ENCODE measurements at places on chromosomes 3 and 15.

DNA sequence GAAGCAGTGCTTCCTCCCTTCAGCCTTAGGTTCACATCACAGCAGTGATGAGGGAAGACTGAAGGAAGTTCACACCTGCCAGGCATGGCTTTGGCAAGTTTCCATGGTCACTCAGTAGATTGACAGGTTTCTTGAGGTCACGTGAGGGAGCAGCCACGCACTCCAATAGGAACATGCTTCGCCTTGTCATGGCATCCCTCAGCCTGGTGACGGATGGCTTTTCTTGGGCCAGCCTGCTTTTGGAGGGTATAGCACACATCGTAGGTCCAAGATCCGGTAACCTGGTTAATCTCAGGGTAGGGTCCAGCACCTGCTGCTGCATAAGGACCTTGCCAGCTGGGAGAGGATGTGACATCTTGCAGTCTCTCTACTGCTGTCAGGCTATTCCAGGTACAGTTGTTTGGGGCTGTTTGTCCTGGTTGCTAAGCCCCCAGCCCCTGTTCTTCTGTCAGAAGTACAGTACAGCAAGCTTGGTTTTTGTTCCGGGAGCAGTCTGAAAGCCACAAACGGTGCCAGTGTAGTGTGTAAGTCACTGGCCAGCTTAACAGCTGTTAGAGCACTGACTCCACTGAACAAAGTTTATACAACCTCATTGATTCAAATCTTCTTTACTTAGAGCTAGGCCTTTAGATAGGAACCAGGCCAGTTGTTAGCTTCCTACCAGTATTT lies 42.3 kb downstream of the PSMD6 start:
- DNase-seq, result no peak

DNA sequence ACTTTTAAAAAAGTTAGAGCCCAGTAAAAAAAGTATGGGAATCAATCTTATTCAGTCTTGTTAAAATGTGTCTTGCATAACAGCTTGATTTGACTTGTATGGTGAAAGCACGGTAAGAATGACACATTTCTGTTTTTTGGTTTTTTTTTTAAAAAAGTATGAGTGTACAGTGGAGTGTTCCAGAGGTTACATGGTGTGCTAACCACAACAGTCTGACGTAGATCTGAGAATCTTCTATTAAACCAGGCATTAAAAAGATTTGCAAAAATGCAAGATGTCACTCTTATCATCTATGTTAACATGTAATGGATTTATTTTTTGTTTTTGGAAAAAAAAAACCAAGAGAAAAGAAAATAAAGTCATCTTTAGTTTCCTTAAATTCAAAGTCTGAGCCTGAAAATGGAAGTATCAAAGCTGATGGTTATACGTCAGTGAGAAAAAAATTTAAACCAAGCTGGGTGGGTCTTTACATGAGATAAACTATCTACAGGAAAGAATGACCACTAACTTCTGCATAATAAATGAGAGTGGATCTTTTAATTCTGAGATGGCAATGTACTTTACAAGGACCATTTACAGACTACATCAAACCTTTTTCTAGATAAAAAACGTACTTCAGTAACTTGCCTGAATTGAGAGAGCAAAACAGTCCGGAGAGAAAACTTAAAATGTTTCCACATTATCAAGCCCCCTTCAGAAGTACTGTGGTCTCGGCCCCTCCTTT lies 1.6 kb downstream of the GABPB1 start:
- DNase-seq, result no peak

DNA sequence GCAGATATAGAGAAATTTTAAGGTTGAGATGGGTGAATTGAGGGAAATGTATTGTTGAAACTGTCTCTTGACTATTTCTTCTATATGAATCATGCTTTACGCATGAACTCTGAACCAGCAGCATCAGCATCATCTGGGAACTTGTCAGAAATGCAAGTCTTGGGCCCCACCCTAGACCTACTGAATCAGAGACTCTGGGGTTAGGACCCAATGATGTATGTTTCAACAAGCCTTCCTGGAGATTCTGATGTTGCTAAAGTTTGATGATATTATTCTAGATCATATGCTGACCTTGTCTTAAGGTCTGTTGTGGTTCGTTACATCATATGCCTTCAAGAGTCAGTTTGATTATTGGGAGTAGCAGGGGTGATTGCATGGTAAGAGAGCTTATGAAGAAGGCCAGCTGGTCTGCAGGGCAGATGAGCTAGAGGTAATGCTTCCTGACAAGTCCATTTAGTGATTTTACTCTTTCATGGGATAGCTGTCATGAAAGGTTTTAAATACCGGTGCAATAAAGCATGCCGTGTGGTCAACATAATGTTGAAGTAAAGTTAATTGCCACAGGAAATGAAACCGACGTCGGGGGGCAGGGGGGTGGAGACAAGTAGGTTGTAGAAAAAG lies 152.4 kb upstream of the MRPL3 start:
- DNase-seq, result no peak

DNA sequence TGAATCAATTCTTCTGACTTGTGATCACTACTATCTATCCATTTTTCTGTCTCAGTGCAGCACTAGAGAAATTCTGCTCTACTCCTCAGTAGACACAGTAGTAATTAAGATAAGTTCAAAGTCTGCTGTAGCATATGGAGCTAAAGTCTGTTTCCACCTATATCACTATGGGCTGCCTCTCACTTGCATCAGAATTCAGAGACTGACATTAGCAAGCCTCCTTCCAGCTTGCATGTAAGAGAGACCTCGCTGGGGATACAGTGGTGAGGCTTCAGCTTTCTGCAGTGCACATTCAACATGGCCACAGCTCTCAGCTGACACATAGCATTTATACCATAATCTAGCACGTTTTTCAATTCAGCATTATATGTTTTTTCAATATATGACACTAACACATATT lies 217.0 kb downstream of the PLOD2 start:
- no peak for DNase-seq

DNA sequence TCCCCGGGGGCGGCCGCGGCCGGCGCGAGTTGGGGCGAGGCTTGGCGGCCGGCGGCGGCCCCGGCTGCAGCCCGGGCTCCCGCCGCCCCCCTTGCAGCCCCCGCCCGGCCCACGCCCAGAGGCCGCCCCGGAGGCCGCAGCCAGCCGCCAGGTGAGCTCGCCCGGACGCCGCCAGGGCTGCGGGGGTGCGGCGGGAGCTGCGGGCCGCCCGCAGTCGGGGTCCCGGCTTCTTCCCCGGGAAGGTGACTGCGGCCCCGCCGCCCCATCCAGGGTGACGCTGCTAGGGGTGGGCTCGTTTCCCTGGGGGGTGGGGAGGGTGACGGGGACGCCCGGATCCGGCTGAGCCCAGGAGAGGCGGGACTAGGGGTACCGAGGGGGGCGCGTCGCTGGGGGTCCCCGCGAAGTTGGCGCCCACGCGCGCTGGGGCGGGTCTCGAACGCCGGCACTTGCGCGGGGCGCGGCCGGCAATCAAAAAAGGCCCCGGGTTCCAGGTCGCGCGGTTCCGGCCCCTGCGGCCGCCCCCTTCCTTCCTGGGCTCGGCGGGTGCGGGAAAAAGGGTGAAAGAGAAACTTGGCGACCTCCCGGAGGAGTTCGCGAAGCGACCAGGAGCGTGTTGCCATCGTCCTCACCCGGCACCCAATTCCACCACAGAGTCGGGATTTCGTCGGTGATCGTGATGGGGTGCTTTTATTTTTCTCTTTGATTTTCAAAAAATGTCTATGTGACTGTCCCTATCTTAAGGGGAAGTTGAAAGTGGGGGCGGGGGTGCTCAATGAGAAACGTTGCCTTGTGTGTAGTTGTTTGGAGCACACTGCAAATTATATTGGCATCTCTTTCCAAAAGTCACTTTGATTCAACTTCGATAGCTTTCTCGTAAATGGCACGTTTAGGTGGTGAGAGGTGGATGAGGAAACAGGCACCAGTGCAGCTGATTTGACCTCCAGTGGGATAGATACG lies 619 bp downstream of the ATXN7 start:
- DNase-seq, result peak; percentile 35

DNA sequence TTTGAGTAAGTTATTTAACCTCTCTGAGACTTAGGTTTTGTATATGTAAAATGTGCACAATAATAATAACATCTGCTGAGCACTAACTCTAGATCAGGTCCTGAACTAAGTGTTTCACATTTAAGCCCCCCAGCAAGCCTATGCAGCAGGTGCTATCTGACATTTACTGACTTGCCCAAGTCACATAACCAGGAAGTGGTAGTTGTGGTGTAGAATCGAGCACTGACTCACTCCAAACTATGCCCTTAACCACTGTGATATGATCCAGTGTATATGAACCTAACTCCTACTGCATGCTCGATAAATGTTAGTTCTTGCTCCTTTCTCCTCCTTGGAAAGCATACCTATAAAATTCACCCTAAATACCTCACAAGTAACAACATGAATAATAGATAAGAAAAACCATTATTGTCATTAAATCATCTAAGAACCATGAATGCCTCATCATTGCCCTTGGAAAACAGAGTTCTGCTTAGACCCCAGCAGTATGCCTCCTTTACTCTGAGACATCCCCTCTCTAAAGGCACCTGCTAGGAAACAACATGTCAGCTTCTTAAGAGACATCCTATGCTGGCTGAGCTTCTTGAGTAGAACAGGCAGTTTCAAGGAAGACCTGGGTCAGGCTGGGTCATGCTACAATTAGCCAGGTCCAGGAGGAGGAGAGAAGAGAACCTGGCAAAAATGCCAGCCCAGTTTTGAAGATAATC lies 3.0 kb upstream of the SHC4 start:
- DNase-seq, result peak; percentile 30

- DNase-seq, result no peak
Observed at GRCh38 chr3:14923476-14923875, 23.9 kb upstream of the NR2C2 start.

GRCh38 chr3:98952404-98952803 lies 50.9 kb upstream of the DCBLD2 start:
- no peak for DNase-seq

DNA sequence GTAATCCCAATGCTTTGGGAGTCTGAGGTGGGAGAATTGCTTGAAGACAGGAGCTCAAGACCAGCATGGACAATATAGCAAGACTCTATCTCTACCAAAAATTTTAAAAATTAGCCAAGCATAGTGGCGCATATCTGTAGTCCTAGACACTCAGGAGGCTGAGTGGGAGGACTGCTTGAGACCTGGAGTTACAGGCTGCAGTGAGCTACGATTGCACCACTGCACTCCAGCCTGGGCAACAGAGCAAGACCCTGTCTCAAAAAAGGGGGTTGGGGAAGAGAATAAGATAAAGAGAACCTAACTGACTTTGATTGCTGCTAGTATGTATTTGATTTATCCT lies 755 bp downstream of the CD200R1 start:
- no peak for DNase-seq

DNA sequence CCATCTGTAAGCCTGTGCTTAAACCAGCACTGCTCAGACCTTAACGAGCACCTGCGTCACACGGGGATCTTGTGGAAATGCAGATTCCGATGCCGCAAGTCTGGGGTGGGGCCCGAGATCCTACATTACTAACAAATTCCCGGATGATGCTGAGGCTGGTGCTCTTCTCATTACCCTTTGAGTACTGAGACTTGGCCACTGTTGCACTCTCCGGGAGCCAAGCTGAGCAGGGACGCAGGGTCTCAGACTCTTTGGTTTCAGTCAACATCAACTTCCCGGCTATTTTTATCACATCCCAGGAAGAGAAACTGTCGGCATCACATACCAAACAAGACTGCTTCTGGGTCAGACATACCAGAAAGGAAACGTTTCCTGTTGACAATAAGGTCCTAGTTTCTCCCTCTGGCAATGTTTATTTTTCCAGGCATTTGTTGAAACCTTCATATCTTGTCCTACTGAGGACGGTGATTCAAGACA lies 276.6 kb downstream of the SHQ1 start:
- DNase-seq, result no peak

DNA sequence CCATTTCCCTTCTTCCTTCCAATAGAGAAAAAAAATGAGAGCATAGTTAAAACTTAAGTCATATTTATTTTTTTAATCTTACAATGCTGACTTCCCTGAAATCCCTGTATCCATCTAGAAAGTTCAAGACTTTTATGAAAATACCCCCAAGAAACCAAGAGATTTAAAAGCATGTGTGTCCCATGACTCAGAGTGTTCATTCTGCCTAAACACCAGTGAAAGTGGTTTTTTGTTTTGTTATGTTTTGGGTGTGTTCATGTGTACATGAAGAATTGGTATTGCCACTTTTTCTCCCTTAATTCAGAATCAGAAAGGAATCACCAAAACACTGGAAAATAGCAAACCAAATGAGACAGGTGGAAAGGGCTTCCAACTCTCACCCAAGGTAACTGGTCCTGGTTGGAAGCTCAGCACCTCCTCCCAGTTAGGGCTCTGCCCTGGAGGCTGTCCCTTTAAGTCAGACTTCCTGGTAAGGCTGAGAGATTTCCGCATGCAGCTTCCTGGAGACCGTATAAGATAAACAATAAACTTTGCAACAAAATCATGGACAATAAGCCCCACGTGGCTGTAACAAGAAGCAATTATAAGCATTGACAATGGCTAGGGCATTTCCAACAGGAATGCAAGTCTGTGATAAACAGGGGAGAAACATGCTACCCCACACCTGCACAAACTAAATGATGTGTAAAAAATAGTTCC lies 121.9 kb upstream of the ARHGEF3 start:
- peak; percentile 28 for DNase-seq

GRCh38 chr15:37586011-37586583 lies 348.3 kb upstream of the TMCO5A start:
- DNase-seq, result no peak

- DNase-seq, result no peak
Observed at GRCh38 chr15:52663536-52664294, 15.5 kb downstream of the ATOSA start.

- DNase-seq, result no peak
Observed at GRCh38 chr15:36661042-36661441, 81.6 kb downstream of the CDIN1 start.

DNA sequence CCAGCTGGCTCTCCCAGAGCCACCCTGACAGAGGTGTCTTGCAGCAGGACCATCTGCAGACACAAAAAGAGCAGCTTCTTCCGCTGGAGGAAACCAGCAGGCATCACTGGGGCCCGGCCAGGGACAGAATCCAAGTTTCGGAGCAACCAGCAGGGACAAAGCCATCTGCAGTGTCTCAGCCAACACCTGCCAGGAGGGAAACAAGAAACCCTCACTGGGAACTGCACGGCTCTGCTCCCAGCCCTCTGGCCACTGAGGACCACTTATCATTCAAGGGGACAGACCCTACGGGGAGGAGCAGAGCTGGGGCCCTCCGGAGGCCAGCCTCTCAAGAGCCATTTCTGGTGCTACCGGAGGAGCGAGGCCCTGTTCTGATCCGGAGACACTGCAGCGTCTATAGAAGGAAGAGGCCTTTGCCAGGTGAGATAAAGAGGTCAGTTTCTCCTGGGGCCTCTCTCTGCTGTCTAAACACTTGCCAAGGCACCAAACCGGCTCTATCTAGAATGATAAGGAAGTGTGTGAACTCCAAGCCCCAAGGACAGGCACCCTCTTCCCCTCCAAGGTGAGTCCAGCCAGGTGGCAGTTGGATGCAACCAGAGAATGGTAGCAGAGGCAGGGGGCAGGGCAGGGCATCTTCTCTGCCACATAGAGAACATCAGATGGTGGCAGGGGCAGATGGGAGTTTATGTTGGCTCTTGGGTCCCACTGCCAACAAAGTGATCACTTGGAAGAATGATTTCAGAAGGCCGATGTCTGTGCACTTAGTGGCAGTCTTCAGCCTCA lies 89.0 kb downstream of the CHSY1 start:
- DNase-seq, result no peak
